Inflammatory macrophage treated with lipopolysaccharide for 4 hours (primary cell): ENCODE measurements at places on chromosomes 7 and 10.

GRCh38 chr7:80653244-80653643 lies 14.8 kb downstream of the CD36 start:
- DNase-seq, result no peak

DNA sequence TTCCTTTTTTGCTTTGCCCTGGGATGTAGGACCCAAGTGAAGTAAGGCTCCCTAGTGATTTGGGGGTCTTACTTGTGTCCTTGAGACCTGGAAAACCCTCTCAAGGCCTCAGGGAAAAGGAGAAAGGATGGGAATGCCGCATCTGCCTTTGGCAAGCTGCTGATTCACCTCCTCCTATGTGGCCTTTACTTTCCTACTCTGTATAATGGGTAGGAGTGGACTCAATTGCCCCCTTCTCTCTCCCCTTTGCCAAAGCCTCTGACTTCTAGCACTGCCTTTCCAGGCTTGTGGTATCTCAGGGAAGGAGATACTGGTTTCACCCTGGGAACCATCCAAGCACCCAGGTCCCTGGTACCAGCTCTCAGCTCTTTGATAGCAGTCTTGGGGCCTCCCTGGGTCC lies 35.4 kb downstream of the UNC5B start:
- DNase-seq, result no peak

DNA sequence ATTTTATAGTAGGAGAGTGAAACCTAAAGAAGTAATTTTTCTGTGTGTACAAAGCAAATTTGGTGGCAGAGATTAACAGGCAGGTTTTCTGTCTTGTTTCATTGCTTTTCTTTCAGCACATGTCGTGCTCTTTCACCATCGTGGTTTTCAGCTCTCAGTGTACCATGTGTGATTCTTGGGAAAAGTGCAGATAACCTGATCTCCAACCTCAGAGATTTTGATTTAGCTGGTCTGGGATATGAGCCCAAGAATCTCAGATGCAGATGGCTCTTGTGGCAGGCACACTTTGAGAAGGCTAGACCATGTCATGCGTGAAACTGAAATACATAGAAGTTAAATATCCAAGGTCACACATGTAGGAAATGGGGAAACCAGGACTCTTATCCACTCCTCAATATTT lies 317.4 kb downstream of the EXOC4 start:
- no peak for DNase-seq

- DNase-seq, result no peak
Measured at GRCh38 chr7:21113609-21114415, 314.1 kb upstream of the SP4 start.

DNA sequence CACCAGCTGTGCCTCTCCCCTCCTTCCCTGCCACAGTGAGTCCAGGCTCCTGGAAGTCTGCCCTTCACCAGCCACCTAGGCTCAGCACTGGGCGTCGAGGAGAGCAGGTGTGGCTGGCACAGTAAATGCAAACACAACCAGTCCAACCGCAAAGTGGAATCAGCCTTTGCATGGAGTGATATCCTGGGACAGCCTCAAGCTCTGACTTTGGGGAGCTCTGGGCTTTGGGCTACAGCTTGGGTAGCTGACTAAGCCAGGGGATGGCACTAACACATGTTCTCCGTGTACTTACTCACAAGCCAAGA lies 312.4 kb downstream of the KCNMA1 start:
- no peak for DNase-seq

GRCh38 chr10:28938745-28939144 lies 261.4 kb downstream of the BAMBI start:
- no peak for DNase-seq

DNA sequence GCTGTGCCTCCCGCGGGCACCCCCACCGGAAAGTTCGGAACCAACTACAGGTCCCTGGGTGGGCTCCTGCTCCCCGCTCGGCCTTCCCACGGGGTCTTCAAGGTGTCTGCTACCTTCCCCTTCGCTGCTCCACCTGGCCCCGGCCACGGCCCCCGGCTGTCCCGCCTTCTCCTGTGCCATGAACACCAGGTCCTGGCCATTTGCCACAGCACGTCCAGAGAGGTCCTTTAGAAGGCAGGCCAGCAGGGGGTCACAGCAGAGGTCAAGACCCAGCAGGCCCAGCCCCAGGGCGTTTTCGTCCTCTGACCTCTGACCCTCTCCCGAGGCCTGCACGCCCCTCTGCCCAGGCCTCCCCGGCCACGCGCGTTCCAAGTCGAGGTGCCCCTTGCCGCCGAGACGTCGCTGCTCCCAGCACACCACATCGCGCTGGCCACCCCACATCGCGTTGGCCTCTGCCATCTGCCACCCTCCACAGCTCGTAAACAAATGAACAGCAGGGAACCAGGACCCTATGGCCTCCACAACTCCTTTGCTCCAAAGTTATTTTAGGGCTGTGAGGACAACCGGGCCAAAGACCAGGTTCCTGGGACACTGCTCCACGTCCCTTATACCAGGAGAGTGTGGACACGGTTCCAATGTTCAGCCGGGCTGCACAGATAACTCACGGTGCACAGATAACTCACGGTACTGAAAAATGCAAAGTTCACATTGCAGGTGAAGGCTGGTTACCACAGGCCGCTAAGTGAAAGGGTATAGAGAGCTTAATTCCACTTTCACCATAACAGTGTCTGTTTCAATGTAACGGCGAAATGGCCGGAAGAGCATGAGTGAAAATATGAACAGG lies 74.3 kb downstream of the CFAP46 start:
- DNase-seq, result no peak

- DNase-seq, result no peak
Measured at GRCh38 chr7:156380261-156380660, 260.3 kb upstream of the RNF32 start.

DNA sequence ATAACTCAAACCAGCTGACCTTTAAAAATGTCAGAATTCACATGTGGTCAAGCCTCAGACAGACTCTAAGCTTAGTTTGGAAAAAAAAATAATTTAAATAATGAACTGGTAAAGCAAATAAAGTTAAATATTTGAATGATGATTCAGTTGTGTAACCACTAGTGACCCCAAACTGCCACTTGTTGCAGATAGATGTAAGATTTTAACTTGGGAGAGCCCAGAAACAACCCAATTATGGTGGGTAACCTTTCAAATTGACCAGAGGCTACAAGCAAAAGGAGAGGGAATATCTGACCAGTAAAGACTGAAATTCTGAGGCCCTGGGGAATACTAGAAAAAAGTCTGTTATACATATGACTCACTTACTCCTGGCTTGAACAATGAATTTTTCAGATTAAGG lies 268.1 kb downstream of the HPSE2 start:
- DNase-seq, result no peak

GRCh38 chr7:39898867-39899266 lies 51.2 kb upstream of the CDK13 start:
- DNase-seq, result no peak

DNA sequence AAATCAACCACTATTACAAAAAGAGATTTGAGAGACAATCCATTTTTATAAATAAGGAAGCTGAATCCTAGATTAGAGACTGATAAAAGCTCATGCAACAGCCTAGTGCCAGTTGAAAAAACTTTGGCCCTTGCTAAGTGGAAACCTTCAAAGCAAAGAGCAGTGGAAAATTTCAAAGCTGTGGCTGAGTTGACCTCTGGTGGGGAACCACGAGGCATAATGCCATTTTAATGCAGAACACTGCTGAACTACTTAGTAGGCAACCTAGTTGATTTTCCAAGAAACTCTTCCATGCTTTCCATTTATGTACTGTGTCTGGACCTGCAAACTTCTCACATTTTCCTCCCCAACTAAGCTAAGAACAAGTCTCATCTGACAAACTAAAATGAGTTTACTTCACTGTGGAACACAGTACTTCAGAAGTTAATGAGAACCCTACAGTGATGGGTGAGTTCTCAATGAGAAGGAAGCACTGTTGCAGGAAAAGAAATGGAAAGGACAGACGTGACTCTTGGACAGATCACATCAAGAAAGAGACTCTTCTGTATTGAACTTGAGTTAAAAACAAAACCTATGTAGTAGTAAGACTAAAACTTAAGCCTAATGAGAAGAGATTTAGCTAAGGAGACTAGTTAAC lies 19.5 kb downstream of the FZD9 start:
- DNase-seq, result no peak

GRCh38 chr7:102089175-102090098 lies 197.2 kb upstream of the SH2B2 start:
- no peak for DNase-seq

DNA sequence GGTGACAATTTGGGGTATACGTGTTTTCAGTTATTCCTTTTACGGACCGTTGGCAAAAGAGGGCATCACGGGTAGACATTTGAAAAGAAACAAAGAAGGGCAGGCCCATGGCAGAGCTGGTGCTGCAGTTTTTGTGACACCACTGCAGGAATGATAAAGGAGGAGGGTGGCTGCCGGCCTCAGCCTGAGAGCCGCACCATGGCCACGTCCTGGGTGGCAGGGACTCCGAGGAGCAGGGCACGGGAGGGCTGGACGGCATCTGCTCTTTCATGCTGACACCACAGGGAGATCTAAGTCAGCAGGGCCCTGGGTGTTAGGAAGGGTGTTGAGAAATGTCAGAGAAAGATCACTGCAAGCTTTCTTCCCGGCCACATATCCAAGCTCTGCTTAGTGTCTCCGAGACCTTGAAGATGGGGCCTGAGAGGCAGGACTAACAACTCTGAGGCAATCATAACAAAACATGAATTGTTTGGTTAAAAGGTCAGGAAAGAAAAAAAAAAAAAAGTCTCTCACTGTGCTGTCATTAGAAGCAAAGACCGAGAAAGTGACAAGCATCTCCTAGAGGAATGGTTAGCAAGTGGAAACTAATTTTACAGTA lies 36.6 kb downstream of the INSYN2A start:
- DNase-seq, result no peak

DNA sequence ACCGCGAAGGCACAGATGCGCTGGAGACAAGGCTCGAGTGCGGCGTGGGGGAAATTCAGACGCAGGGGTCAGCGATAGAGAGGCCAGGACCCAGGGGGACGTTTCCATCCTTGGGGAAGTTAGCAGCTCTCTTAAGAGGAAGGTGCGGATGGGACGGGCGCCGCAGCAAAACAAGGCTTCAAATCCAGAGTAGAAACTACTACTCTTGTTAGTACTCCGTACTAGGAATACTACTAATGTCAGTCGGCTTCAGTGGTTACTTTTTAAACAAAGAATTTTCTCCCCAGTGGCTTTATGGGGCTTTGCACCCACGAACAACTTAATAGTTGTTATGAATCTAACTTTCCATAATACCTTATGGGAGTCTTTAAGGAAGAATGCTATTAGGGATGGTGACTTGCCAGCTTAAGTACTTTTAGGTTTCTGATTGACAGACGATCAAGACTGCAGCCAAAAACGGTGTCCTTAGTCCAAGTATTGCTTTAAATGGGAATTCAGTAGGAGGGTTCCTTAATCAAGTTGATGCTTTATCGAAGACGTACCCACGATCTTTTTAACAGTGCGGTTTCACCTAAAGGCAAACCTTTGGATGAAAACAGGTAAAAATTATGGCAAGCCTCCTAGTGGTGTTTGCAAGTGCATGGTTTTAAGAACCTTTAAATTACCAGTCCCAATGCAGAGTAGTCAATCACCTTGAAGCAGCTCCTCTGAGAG lies 812 bp upstream of the IDE start:
- DNase-seq, result peak; percentile 76

GRCh38 chr7:151271699-151272355 lies 23.3 kb upstream of the SMARCD3 start:
- peak; percentile 95 for DNase-seq

DNA sequence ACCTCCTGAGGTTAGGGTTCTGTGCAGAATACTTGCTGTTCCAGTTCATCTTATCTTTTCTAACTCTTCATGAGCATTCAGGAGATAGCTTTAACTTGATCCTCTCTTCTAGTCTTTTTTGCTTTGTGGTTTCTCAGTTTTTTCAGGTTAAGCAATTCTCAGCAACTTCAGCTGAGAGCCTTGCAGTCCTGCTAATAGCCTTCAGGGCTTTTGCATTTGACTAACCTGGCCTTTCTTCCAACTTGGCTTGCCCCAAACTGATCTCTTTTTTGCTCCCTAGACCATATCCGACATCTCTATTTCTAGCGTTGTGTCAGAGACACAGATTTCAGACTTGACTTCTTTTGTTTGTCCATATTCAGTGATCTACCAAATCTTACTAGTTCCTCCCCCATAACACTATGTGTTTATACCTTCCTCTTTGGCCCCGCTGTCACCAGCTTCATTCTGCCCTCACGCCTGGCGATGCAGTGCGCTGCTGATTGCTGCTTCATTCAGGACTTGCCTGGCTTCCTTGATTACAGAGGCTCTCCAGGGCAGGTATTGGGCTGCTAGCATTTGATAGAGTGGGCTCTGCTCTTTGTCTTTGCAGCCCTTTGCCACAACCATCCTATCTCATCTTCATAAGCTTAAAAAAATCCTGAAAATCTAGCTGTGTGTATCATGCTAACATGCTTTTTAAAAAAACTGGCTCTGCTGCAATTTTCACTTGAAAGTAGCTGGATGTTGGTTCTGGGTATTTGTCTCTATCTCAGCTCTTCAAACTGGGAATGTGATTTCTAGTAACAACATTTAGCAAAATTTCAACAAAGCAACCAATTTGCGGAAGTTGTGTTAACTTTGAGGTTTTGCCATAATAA lies 9.6 kb downstream of the CUL1 start:
- peak; percentile 20 for DNase-seq

GRCh38 chr10:43251419-43252165 lies 15.3 kb downstream of the RASGEF1A start:
- DNase-seq, result no peak

- DNase-seq, result no peak
Measured at GRCh38 chr10:23150091-23150490, 42.0 kb upstream of the PTF1A start.

- DNase-seq, result no peak
Measured at GRCh38 chr10:100485801-100486495, 23.1 kb downstream of the WNT8B start.

DNA sequence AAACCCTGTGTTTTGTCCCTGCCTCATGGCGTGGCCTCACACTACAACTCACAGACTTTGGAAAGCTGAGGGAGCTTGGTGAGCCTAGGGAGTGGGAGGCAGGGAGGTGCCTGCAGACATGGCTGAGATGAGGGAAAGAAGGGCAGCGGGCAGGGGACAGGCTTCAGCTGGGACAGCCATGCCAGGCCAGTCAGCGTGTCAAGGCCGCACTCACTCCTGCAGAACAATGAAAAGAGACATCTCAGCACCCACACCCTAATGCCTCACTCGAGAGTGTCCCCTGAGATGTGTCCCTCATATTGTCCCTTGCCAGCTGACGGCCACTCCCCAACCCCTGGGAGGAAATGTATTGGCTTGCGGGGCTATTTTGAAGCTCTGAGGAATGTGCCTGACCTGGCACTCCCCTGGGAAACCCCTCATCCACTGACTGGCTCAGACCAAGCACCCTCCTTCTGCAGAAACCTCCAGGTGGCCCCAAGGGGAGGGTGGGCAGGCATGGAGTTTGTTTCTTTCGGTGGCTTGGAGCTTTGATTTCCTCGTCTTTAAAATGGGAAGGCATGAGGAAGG lies 31.6 kb downstream of the SH3PXD2A start:
- DNase-seq, result no peak

DNA sequence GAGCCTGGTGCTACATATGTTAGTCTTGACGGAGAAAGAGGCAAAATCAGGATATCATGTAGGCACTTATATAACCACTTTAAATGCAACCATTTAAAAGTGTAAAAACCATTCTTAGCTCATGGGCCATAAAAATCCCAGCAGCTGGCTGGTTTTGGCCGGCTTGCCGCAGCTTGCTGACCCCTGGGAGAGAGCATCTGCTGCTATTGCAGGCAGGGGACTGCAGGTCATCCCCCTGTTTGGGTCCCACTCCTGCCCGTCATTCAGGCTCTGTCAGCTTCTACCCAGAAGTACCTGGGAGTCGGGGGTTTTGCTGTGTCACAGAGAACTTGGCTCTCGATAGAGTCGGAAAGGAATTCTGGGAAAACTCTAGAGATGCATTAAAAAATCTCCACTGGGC lies 187.4 kb downstream of the CUX1 start:
- no peak for DNase-seq

- peak; percentile 34 for DNase-seq
Measured at GRCh38 chr10:69321039-69321715, 42.9 kb downstream of the HK1 start.
